Effector memory CD8-positive, alpha-beta T cell (primary cell): ENCODE measurements at places on chromosomes 12 and 14.
A peak's percentile ranks its signal among the peaks of the same experiment; 100 is the strongest.

- H3K27me3 ChIP-seq = no peaks in the 10 kb centered on the region
- H3K4me1 ChIP-seq = no peaks in the 10 kb centered on the region
- H3K36me3 ChIP-seq = no peaks in the 10 kb centered on the region
- no peak for DNase-seq
- H3K27ac ChIP-seq = no peak overlapping the region
- no peak overlapping the region for H3K4me3 ChIP-seq
These were observed 56.4 kb upstream of the RERGL start for GRCh38 chr12:18146363-18146762.

- H3K36me3 ChIP-seq = no peaks in the 10 kb centered on the region
- H3K4me3 ChIP-seq = no peak within 1 kb of the TSS
- DNase-seq = no peak
- H3K27ac ChIP-seq = no peak within 1 kb of the TSS
- H3K4me1 ChIP-seq = no peaks in the 10 kb centered on the region
These were observed at the start of gene FGF23 for GRCh38 chr12:4379405-4379804. FGF23 (minus strand) TSS chr12:4379712; CDS start chr12:4379582, 130 bp downstream.

DNA sequence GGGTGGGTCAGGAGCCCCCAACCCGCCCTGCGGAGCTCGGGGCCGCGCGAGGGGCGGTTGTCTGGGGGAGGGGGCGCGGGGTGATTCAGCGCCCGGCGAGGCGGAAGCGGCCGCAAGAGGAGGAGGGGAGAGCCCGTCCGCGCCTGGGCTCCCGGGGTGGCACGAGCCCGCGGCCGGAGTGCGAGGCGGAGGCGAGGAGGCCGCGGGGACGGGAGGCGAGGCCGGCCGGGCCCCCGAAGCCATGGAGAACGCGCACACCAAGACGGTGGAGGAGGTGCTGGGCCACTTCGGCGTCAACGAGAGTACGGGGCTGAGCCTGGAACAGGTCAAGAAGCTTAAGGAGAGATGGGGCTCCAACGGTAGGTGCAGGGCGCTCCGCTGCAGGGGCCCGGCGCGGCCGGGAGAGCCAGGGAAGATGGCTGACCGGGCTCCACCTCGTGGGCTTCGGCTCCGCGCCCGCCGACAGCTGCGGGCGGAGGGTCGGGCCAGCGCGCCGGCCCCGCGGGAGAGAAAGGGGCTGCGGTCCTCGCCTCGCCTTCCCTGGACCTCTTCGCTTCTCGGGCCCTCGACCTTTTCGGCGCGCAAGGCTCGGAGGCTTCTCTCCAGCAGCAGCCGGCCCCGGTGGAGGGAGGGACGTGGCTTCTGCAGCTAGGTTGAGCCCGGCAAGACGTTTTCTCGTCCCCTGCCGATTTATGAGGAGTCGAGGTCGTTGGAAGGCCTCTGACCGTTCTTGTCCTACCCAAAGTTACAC, 677 bp downstream of the ATP2A2 start:
- H3K36me3 ChIP-seq = peaks cover 29% of the 10 kb centered on the region
- H3K27me3 ChIP-seq = no peaks in the 10 kb centered on the region
- DNase-seq = peak; percentile 28
- H3K27ac ChIP-seq = peak overlapping the region; percentile 23

- H3K27ac ChIP-seq = no peak overlapping the region
- H3K4me1 ChIP-seq = peaks cover 4% of the 10 kb centered on the region
- peaks cover 80% of the 10 kb centered on the region for H3K27me3 ChIP-seq
These were observed 73.3 kb downstream of the ASCL4 start for GRCh38 chr12:107847830-107848229.

- peaks cover 77% of the 10 kb centered on the region for H3K36me3 ChIP-seq
- H3K27ac ChIP-seq = peak overlapping the region; percentile 92
- peak overlapping the region; percentile 86 for H3K4me3 ChIP-seq
- H3K4me1 ChIP-seq = peaks cover 68% of the 10 kb centered on the region
These were observed 8.6 kb downstream of the TC2N start for GRCh38 chr14:91858536-91859275.

GRCh38 chr14:76990084-76990483, 38.4 kb downstream of the IRF2BPL start:
- no peak for DNase-seq
- peaks cover 9% of the 10 kb centered on the region for H3K4me1 ChIP-seq
- H3K27me3 ChIP-seq = no peaks in the 10 kb centered on the region

DNA sequence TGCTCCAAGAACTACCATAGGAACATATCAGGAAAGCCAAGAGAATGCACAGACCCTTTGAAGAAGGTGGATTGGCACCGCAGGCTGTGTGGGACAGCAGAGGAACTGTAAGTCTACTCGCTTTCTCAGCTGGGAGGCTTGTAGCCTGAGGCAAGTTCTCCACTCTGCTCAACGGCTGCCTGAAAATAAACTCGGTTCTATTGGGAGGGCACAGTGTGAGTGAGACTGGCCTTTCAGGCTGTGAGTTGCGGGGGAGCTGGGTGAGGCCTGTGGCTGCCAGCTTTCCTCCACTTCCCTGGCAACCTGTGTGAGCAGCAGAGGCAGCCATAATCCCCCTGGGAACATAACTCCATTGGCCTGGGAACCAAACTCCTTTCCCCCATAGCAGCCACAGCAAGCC, 132.1 kb downstream of the ANKS1B start:
- H3K4me1 ChIP-seq = no peaks in the 10 kb centered on the region
- H3K4me3 ChIP-seq = no peak overlapping the region

DNA sequence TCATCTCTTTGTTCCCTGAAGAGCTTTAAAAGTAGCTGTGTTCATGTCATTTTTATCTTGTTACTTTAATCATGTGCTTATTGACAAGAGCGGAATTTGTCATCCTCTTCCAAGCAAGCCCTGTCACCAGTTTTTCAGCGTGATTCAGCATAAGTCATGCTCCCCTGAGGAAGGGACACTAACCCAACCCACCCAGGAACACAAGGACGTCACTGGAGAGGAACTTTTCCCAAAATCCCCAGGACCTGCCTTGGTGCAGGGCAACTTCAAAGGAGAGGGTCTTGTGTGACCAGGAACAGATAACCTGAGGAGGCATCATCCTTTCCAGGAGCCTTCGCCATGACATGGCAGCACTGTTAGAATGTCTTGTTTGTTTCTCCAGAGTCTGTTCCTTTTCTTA, 107.1 kb upstream of the DIO3 start:
- DNase-seq = no peak
- no peak overlapping the region for H3K27ac ChIP-seq
- H3K27me3 ChIP-seq = peaks cover 81% of the 10 kb centered on the region
- peaks cover 5% of the 10 kb centered on the region for H3K4me1 ChIP-seq

DNA sequence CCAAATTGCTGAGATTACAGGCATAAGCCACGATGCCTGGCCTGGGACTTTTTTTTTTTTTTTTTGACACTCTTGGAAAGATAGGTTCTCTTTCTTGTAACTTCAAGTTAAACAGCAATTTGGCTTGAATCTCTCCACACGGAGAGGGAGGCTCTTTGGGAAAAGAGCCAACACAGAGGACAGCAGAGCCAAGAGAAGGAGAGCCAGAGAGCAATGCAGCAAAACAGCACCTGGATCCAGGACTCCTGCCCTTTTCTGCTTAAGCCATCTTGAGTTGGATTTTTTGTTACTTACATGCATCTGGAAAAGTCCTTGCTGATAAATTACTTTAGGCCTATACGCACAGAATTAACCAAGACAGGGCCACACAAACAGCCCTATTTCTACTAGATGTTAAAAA, 176.8 kb downstream of the APAF1 start:
- no peak overlapping the region for H3K4me3 ChIP-seq
- no peaks in the 10 kb centered on the region for H3K36me3 ChIP-seq
- no peaks in the 10 kb centered on the region for H3K4me1 ChIP-seq
- no peak for DNase-seq
- H3K27me3 ChIP-seq = peaks cover 27% of the 10 kb centered on the region
- no peak overlapping the region for H3K27ac ChIP-seq

GRCh38 chr12:58804749-58805148, 115.6 kb downstream of the LRIG3 start:
- DNase-seq = no peak
- H3K4me3 ChIP-seq = no peak overlapping the region
- H3K27me3 ChIP-seq = no peaks in the 10 kb centered on the region
- H3K4me1 ChIP-seq = no peaks in the 10 kb centered on the region
- H3K36me3 ChIP-seq = no peaks in the 10 kb centered on the region
- H3K27ac ChIP-seq = no peak overlapping the region

DNA sequence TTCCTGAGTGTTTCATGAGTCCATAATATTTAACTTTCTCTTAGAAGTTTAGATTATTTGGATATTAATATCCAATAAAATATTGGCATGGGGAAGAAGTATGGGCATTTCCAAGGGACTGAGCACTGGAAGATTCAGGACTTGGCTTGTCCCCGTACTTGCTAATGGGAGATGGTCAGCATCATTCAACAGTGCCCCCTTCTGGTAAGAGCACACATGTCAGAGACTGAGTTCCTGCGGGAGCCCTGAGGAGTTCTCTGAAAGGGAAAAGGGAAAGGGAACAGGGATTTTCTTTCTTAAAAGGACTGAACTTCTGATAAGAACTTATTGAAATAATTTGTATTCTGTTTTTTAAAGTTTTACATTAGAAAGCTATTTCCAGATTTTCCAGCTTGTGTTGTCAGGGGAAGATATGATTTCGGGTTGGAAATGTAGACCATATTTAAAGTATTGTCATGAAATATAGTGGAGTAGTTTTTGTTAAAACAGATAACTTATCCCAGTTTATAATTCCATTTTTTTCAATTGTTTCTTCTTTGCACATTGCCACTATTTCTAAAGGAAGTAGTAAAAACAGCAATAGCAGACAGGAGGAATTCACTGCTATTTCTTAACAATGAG, 59.8 kb upstream of the C12orf71 start:
- peak; percentile 27 for DNase-seq
- peaks cover 3% of the 10 kb centered on the region for H3K4me1 ChIP-seq
- no peak overlapping the region for H3K27ac ChIP-seq
- H3K27me3 ChIP-seq = no peaks in the 10 kb centered on the region
- peak overlapping the region; percentile 23 for H3K4me3 ChIP-seq

DNA sequence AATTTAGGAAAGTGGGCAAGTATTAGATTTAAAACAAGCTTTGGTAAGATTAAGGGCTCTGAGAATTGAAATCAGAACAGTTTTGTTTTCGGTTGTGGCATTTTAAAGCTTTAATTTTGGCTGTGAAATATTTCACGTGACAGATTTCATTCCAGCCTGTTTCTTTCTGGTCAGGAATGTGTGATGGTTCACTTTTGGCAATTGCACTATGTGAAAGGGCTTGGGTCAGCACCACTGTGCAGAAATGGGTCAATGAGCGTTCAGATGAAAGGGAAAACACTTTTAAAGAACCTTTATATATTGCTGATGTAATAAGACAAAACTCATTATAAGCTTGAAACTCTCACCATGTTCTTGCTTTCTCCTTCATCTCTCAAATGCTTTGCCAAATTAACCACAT, 17.1 kb downstream of the NUBPL start:
- peaks cover 3% of the 10 kb centered on the region for H3K36me3 ChIP-seq
- DNase-seq = no peak
- H3K4me3 ChIP-seq = no peak overlapping the region

DNA sequence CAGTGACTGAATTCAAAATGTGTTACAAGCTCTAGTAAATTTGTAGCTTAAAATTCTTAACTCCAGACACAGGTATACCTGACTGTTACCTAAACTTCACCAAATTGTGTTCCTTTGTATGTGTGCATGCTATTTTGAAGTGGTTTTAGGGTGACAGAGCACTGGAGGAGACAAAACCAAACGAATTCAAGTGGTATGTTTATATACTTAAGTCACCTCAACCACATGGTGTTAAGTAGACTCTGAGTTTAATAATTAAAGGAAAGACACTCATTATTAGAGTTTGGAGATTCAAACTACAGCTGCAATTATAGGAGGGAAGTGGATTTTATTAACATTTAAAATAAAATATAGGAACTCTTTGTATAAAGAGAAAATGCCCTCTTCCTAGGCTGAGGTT, 84.3 kb downstream of the PLCZ1 start:
- no peaks in the 10 kb centered on the region for H3K27me3 ChIP-seq
- H3K4me1 ChIP-seq = no peaks in the 10 kb centered on the region
- DNase-seq = no peak
- no peak overlapping the region for H3K4me3 ChIP-seq
- H3K36me3 ChIP-seq = no peaks in the 10 kb centered on the region
- H3K27ac ChIP-seq = no peak overlapping the region

DNA sequence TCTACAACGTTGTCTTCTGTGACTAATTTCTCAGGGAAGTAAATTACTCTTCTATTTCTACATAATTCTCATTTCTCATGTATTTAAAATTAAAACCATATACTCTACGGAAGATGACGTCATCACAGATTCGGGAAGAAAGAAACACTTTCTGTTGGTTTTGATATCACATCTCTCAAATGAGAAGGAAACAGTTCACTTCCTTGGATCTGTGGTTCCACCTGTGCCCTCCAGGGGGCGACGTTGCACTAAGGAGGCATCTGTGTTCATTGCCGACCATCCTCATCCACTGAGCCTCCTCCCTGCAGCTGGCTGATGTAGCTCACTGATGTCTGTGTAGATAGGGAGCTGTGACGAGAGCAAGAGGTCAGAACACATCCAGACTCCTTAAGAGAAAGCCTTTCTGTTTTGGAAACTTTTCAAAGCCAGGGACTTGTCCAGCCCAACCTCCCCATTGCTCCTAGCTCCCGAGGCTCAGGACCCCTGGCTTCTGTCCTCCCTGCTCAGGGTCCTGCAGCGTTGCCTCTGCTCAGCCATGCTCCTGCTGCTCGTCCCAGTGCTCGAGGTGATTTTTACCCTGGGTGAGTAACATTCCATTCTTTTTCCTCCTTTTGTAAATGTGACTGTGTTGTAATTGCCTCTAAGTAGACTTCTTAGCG, 172.7 kb upstream of the OR4E1 start:
- peaks cover 15% of the 10 kb centered on the region for H3K27me3 ChIP-seq
- H3K36me3 ChIP-seq = peaks cover 8% of the 10 kb centered on the region
- peak overlapping the region; percentile 70 for H3K27ac ChIP-seq
- H3K4me3 ChIP-seq = peak overlapping the region; percentile 76
- peak; percentile 55 for DNase-seq

- H3K27me3 ChIP-seq = peaks cover 5% of the 10 kb centered on the region
- no peaks in the 10 kb centered on the region for H3K4me1 ChIP-seq
- DNase-seq = no peak
- no peaks in the 10 kb centered on the region for H3K36me3 ChIP-seq
- H3K27ac ChIP-seq = no peak overlapping the region
- no peak overlapping the region for H3K4me3 ChIP-seq
These were observed 49.8 kb upstream of the LRRK2 start for GRCh38 chr12:40175045-40175444.

GRCh38 chr14:63475761-63476160, 67.4 kb downstream of the PPP2R5E start:
- no peaks in the 10 kb centered on the region for H3K27me3 ChIP-seq
- H3K4me1 ChIP-seq = peaks cover 23% of the 10 kb centered on the region
- DNase-seq = no peak
- no peaks in the 10 kb centered on the region for H3K36me3 ChIP-seq

DNA sequence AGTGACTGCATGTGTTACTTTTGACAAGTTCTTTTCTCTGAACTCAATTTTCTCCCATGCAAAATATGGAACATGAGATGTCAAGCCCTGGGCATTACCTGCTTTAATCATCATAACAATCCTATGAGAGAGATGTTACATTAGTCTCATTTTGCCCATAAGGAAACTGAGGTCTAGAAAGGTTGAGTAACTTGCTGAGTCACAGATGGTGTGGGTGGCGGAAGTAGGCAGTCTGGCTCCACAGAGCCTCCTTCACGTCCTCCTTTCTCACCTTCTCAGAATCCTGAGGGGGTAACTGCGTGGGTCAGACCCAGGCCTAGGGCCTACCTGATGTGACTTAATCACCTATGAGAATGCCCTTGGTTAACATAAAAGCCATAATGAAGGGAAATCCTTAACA, 50.7 kb downstream of the TMTC1 start:
- no peak overlapping the region for H3K4me3 ChIP-seq
- no peaks in the 10 kb centered on the region for H3K4me1 ChIP-seq
- H3K27me3 ChIP-seq = no peaks in the 10 kb centered on the region

- H3K36me3 ChIP-seq = no peaks in the 10 kb centered on the region
- DNase-seq = no peak
- peaks cover 4% of the 10 kb centered on the region for H3K4me1 ChIP-seq
- H3K27me3 ChIP-seq = no peaks in the 10 kb centered on the region
- no peak overlapping the region for H3K27ac ChIP-seq
These were observed 53.1 kb downstream of the TGFB3 start for GRCh38 chr14:75928690-75929181.
